Lung (tissue), 17 donors: ENCODE measurements at places on chromosomes 11 and 22. TPM values are rescaled to one million over a fixed set of nuclear protein-coding genes. Genes with fewer than 3 reads are reported as not detected.
A peak's percentile ranks its signal among the peaks of the same experiment; 100 is the strongest.

- no peak for DNase-seq
Observed at GRCh38 chr22:39847477-39847876, 46.1 kb downstream of the ENTHD1 start.

Gene P2RX6
- total RNA-seq, result 1.1 TPM

Gene SMIM35
- total RNA-seq, result 0.06 TPM

Gene KCNQ1OT1
- 2.9 TPM for total RNA-seq

Gene OR4S1
- not detected for total RNA-seq

DNA sequence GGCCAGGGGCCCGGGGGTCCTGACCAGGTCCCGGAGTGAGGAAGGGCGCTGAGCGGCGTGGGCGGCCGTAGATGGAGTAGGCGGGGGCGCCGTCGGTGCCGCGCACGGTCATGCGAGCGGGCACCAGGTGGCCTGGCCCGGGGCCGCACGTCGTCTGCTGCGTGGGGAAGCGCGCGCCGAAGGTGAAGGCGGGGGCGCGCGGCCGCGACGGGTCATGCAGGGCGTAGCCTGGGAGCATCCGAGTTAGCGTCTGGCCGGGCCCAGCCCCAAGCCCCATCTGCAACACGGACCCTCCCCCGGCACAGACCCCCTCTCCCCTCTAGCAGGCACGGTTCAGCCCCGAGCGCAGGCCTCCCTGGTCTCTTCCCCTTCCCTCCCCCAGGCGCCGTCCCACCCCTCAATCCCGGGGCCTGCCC is 1.7 kb upstream of the TYMP start:
- DNase-seq, result no peak

GRCh38 chr11:71946144-71946571 is 17.3 kb downstream of the RNF121 start:
- no peak for DNase-seq

GRCh38 chr11:44190883-44191230 is 95.4 kb downstream of the EXT2 start:
- no peak for DNase-seq

Gene MMP27
- total RNA-seq, result not detected

DNA sequence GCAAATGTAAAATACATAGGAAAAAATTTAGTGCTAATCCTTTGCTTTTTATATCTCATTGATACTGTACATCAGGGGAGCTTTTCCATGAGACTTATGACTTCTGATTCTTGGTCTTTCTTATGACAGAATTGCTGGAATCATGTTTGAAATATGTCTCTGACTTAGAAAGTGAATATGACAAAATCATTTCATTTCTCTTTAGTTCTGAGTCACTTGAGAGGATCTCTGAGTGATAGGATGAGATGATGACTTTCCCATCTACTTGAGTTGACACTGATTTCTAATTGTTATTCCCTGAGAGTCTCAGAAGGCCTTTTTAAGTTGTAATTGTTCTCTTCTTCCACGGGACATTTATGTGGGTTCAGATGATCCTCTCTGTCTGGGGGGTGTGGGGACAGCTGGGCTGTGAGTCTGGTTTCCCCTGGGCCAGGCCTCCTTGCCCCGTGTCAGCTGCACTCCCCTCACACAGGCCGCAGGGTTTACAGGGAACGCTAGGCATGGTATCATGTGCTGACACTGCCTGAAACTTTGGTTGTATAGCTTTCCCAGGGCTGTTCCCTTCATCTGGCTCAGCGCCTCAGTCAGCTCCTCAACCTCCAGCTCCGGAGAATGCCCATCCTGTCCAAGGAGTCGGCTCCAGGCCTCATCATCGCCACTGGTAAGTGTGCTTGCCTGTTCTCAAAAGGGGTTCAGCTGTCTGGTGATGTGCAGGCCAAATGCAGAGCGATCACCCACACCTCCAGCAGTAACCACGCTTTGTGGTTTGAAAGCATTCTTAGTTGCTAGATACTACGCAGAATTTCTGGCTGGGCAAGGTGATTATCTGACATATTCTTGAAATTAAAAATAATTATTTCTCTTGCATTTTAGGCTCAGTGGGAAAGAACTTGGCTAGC is 69.5 kb upstream of the SORL1-AS1 start:
- DNase-seq, result no peak

Gene HSPB2
- total RNA-seq, result 4.8 TPM

Gene APOL5
- total RNA-seq, result not detected

GRCh38 chr11:92225568-92226330 is 1.1 kb downstream of the FAT3 start:
- peak; percentile 85 for DNase-seq

- no peak for DNase-seq
Observed at GRCh38 chr11:10608584-10608983, 40.1 kb upstream of the LYVE1 start.

DNA sequence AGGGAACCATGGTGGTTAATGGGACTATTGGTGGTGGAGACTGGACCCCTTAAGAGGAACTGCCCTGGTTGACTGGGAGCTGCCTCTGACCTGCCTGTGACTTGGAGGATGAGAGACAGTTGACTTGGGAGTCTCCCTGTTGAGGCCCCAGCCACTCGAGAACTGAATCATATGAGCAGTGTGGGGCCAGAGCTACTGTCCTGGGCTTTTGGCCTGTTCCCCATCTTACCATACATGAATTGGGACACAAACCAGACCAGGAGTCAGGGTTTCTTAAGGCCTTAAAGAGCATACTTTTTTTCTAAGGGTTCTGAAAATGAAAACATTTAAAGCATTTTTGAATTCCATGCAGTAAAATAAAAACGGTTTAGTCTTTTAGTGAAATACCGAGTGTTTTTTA is 92.8 kb downstream of the TEAD1 start:
- no peak for DNase-seq

- DNase-seq, result no peak
Observed at GRCh38 chr11:110850846-110851245, 138.6 kb upstream of the ARHGAP20 start.

DNA sequence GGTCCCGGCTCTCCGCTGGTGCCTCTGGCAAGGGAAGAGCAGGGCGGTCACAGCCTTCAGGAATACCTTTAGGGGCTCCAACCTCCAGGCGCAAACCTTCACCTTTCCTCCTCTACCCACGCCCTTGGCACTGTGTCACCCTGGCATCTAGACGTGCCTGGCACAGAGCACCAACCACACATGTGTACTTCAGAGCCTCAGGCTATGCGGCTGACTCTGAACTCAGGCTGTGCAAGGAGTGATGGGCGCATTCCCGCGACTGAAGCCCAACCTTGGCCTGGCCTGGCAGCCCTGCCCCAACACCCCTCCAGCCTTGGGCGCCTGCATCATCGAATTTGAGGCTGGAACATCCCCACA is 11.4 kb downstream of the SCARF2 start:
- DNase-seq, result no peak

Gene FGF4
- not detected for total RNA-seq

DNA sequence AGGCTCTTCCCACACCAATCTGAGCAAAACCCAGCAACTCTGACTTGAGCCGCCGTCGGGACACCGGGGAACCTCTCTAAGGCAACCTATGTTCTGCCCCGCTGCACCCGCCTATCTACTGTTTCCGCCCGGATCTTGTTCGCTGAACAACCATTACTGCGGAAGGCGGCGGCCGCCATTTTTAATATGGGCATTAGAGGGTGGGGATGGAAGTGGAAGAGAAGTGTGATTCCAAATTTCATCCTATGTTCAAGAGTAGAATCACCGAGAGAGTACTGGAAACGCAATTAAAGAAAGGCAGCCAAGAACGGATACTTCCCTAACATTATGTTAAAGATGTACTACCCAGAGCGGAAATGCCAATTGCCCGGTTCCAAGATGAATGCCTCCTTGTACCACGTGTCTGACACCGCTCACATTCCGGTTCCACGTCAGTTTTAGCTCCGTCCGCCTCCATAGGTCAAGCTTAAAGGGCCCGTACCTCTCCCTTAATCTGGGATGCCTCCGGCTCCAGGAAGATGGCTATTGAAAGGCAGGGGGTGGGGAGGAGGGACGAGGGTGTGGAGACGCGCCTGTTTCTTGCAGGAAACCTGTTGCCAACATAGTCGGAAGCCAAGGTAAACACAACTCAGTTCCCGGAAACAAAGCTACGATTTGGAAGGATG is at the start of gene DPAGT1:
Gene DPAGT1 (minus strand): TSS at position 95 of the 665 bp plus-strand sequence. CDS start 198 bp downstream, outside the sequence.
- peak; percentile 98 for DNase-seq

- no peak for DNase-seq
Observed at GRCh38 chr11:127203490-127203889, 202.9 kb upstream of the KIRREL3 start.

GRCh38 chr11:34855754-34856095 is 60.5 kb downstream of the APIP start:
- DNase-seq, result no peak

DNA sequence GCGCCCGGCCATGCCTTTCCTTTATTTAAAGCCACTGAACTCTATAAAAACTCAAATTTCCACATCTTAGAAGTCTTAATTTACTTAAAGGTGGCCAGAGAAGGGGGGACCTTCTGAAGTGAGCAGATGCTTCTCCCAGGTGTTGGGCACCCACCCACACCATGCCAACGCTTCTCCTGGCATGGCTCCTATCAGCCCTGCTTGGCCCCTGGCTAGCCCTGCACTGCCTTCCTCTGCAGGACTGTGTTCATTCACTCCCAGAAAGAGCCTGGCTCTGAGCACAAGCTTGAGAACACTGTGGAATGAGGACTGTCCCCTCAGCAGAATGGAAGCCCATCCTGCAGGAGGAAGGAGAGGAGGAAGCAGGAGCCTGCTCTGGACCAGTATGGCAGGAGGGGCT is 34.6 kb upstream of the ARFGAP3 start:
- no peak for DNase-seq

Gene CLDN5
- total RNA-seq, result 157 TPM

Gene CCDC34
- total RNA-seq, result 4.0 TPM

GRCh38 chr11:7648264-7648663 is 25.0 kb downstream of the CYB5R2 start:
- DNase-seq, result no peak

DNA sequence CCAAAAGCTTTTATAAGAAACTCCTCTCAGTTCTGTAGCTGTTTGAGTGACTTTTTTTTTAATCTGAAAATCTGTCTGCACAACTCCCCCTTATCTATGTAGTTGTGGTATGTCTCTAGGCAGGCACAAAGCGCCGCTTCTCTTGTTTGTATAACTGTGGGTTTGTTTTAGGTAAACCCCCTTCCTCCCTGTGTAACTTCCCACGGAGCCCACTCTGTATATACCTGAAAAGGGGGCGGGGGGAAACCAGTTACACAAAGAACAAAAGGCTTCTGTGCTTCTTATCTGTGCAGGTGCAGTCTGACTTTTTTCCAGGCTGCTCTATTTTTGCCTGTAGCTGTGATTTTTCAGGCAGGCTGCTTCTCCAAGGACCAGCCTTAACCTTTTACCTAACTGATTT is 13.2 kb downstream of the OR10AG1 start:
- DNase-seq, result peak; percentile 37

DNA sequence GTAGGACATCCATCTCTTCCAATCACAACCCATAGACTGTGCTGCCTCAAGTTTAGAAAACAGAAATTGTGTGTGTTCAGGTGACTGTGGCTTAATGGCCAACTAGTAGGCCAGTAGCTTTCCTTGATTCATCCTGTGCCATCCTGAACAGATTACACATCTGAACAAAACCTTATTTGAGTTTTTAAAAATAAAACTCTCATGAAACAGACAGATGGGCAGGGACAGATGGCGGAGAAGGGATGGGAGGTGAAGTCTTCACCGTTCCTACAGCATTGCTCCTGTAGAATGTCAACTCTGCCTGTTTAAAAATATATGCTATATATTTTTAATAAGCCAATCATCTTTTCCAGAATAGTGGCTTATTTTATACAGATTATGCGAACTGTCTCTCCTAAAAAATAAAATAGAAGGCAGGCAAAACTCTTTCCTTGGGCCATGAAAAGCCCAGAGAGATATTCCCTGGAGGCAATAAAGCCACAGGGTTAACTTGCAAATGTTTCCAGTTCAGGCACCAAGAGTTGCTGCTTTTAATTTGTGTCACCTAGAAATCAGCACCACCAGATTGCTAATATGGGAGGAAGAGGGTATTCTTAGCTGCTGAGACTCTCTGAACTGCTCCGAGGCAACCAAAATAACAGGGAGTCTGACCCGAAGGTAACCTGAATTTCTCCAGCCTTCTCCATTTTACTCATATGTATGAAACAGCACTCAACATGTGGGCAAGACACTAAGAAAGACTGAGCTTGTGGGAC is 861.2 kb downstream of the OPCML start:
- no peak for DNase-seq

- DNase-seq, result no peak
Observed at GRCh38 chr22:46012881-46013281, 35.9 kb upstream of the WNT7B start.

Gene FOLR3
- total RNA-seq, result 5.1 TPM

DNA sequence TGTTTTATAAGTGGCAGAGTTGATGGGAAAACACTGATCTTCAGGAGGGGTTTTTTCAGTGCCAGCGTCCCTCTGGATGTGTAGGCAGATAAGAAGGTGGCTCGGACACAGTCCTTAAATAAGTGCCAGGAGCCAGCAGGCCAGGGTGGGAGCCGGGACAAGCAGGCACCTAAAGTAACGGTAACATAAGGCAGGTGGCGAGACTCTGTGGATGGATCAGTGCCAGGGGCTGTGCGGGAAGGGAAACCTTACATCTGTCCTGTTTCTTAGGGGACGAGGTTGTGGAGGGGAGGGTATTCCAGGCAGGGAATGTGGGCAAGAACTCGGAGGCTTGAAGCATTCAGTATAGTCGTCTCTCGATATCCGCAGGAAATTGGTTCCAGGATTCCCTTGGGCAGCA is 15.9 kb downstream of the BCR start:
- DNase-seq, result no peak

GRCh38 chr11:125454047-125454446 is 42.0 kb downstream of the FEZ1 start:
- no peak for DNase-seq

- DNase-seq, result peak; percentile 18
Observed at GRCh38 chr11:123330071-123330470, 100.0 kb upstream of the GRAMD1B start.

DNA sequence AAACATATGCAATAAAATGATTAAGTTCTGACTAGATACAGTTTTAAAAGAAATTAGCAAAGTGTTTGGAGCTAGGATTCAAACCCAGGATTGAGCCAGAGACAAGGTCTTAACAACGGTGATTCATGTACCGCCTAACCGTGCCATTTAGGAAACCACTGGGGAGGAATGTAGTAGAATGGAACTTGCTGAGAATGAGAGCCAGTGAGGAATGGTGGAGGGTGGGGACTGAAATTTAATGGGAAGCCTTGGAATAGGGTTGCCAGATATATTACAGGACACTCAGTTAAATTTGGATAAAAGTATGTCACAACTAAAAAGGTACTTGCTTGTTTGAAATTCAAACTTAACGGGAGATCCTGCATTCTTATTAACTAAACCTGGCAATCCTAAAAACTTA is 30.4 kb upstream of the TMEM86A start:
- no peak for DNase-seq

Gene C11orf86
- not detected for total RNA-seq

GRCh38 chr22:34761111-34761510 is 304.8 kb upstream of the ISX start:
- no peak for DNase-seq

GRCh38 chr22:20977516-20978170 is 4.5 kb upstream of the LZTR1 start:
- no peak for DNase-seq

Gene PRODH
- 28.7 TPM for total RNA-seq

Gene SLC22A6
- not detected for total RNA-seq
